ENCODE measurements at places on chromosomes 3 and 15.

- DNase-seq: no peak
Measured at GRCh38 chr3:192843119-192843518, 74.5 kb downstream of the MB21D2 start.

- DNase-seq: peak; percentile 10
Measured at GRCh38 chr3:54999811-55000210, 72.0 kb upstream of the LRTM1 start.

DNA sequence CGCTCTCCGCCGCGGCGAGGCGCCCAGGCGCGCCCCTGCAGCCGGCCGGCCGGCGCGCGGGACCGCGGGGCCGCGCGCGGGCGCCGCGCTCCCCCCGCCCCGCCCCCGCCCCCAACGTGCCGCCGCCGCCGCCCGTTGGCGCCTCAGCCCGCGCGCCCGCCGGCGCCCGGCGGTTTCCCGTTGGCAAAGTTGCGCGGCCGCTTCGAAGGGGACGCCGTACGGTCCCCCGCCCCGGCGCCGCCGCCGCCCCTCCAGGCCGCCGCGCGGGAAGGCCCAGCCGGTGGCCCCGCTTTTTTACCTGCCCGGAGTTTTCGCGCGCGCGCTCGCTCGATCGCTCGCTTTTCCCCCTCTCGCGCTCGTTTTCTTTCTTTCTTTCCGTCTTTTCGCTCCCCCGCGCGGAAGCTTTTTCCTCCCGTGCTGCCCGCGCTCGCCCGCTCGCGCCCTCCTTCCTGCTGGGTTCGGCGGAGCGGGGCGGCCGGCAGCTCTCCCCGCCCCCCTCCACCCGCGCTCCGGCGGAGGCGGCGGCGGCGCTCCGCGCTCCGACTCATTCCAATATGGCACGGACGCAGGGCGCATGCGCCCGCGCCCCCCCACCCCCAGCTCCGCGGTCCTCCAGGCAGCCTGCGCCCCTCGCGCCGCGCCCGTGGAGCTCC lies at the start of gene SFMBT1:
SFMBT1 (minus strand) TSS at position 556 of the 653 bp plus-strand sequence. CDS start 76,945 bp downstream, outside the sequence.
- peak; percentile 52 for DNase-seq

DNA sequence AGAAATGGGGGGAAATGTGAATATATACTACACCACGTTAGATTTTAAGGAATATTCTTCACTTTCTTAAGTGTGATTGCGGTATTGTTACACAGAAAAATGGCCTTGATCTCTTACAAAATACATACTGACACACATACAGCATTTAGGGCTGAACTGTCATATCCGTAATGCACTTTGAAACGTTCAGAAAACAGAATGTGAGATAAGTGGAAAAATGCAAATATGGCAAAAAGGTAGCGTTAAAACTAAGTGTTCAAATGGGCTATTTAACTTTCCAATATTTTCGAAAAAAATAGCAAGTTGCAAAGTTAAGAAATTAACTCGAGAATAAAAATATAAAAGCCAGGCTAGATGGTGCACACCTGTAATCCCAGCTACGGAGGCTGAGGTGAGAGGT lies 1.8 kb downstream of the ZNF280D start:
- DNase-seq: no peak

DNA sequence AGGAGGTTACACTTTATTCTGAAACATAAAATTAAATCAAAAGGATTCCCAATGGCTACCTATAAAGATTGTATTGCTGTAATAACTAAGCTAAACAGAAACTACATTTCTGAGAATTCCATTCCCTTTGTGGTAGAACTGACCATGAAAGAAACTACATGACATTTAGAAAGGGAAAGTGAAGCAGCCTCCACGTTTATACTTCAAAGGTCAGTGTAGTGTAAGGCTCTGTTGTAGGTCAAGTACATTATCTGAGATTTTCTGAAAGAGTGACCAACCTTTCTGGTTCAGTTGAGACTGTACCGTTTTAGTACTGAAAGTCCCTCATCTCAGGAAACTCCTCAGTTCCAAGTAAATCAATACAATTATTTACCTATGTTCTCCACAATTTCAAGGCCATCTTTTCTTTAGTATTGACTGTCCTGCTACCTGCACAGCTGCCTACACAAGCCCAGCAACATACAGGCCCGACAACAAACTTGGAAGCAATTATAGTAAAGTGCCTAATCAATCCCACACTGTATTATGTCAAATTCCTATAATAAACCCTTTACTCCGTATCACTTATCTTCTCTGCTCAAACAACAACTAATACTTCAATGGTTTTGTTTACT lies 343.0 kb downstream of the PLOD2 start:
- no peak for DNase-seq

DNA sequence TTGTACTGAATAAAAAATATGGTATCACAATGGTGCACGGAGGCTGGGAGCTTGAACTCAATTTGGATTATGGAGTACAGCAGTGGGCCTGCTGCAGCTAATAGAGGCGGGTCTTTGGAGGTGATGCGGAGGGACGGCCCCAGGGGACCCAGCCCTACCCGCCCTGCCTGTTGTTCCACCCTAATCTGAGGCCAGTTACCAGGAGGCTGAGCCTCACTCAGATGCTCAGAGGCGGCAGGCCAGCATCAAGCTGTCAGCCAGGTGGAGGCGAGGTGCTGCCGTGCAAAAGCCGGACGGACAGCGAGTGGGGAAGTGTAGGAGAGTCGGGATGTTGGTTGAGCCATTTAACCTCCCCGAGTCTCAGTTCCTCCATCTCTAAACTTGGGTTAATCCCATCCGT lies 218.5 kb upstream of the RGMA start:
- no peak for DNase-seq

DNA sequence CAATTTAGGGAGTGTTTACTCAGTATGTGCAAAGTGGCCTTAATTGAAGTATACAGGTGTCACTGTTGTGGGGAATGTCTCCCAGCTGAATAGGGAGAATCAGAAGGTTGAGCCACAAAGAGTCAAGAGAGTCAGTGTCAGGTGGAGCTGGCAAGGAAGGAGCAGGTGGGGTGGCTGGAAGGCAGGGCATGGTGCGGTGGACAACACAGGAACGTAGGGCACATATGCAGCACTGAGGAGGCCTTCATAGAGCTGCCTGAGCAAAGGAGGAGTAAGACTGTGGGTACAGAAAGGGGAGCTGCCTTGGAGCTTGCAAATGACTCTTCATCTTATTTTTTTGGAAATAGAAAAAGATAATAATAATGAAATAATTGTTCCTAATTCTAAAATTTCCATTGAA lies 20.0 kb downstream of the ARHGEF3 start:
- DNase-seq: no peak

GRCh38 chr3:40718681-40719080 lies 193.9 kb downstream of the ZNF621 start:
- DNase-seq: no peak

- DNase-seq: peak; percentile 35
Measured at GRCh38 chr3:169694117-169694516, 30.6 kb upstream of the MECOM start.

GRCh38 chr3:4512895-4513616 lies 19.9 kb downstream of the ITPR1 start:
- DNase-seq: peak; percentile 56

DNA sequence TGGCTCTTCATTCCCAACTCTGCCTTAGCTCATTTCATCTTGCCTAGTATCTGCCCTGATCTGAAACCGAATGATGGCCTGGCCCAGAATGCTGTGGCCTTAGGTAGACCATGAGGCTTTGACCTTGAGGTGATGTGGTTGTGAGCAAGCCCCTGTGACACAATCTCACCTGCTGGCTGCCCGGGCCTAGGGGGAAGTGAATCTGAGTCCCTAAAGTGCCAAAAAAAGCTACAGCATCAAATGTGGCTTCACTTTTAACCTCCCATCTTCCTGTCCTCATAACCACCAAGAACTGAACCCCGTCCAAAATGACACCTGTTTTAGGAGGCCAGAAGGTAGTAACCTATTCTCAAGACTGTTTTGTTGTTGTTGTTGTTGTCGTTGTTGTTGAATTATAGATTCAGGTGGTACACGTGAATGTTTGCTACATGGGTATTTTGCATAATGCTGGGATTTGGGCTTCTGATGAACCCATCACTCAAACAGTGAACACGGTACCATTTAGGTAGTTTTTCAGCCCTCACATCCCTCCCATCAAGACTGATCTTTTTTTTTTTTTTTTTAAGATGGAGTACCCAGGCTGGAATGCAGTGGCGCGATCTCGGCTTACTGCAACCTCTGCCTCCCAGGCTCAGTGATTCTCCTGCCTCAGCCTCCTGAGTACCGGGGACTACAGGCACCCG lies 54.6 kb downstream of the MCCC1 start:
- no peak for DNase-seq

DNA sequence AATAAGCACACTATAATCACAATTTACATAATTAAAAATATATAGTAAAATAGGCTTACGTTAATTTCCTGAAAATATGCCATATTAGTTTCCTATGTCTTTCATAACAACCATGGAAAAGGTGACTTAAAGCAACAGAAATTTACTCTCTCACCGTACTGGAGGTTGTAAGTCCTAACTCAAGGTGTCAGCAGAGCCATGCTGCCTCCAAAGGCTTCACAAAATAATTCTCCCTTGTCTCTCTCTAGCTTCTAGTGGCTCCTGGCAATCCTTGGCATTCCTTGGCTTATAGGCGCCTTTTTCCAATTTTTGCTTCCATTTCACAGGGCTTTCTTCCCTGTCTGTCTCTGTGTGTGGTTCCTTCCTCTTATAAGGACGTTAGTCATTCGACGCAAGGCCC lies 7.6 kb downstream of the SI start:
- no peak for DNase-seq

- DNase-seq: no peak
Measured at GRCh38 chr3:62277986-62278385, 95.4 kb downstream of the FEZF2 start.

- DNase-seq: no peak
Measured at GRCh38 chr3:100352296-100353231, 18.0 kb downstream of the NIT2 start.

GRCh38 chr15:101528108-101528916 lies 38.8 kb upstream of the PCSK6 start:
- peak; percentile 1 for DNase-seq

DNA sequence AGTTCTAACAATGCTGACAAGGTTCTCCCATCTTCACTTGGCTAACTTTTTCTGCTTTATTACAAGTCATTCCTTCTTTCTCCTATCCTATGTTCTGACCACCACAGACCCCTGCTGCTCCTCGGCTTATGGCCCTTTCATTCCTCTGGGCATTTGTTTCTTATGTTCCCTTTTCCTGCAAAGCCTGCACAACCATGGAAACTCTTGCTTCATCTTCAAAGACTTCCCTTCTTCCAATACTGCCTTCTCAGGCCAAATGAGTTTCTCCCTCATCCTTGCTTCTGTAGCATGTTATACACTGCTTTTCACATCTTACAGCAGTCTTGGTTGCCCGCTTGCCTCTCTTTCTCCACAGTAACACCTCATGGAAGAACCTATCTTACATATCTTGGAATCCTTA lies 17.9 kb upstream of the ATOSA start:
- DNase-seq: no peak

DNA sequence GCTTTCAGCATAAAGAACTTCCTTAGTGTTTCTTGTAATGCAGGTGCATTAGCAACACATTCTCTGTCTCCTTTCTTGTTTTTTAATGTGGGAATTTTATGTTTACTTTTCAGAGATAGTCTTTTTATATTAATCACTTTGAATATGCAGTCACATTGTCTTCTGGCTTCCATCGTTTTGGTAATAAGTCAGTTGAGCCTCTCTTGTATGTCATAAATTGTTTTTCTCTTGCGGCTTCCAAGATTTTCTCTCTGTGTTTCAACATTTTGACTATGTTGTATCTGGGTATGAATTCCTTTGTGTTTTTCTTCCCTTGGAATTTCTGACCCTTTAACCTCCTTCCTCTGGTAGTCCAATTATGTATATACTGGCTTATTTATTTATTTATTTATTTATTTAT lies 25.3 kb downstream of the GABRG3 start:
- no peak for DNase-seq

DNA sequence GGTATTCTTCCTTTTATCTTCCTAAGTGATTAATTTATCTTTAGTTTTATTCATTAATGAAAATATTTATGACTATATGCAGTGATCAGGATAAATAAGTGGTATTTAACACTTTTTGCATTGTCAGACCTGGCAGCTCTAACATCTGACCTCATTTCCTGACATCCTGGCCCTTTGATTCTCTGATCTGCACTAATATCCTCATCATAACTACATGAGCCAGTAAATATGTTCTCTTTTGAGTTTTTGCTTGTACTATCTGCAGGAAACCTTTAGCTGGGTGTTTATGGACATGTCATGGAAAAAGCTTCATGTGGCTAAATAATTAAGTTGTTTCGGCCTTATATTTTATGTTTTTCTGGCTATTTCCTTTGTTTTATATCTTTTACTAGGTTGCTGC lies 10.5 kb downstream of the NKTR start:
- no peak for DNase-seq

- no peak for DNase-seq
Measured at GRCh38 chr3:42336103-42336502, 70.1 kb upstream of the CCK start.

DNA sequence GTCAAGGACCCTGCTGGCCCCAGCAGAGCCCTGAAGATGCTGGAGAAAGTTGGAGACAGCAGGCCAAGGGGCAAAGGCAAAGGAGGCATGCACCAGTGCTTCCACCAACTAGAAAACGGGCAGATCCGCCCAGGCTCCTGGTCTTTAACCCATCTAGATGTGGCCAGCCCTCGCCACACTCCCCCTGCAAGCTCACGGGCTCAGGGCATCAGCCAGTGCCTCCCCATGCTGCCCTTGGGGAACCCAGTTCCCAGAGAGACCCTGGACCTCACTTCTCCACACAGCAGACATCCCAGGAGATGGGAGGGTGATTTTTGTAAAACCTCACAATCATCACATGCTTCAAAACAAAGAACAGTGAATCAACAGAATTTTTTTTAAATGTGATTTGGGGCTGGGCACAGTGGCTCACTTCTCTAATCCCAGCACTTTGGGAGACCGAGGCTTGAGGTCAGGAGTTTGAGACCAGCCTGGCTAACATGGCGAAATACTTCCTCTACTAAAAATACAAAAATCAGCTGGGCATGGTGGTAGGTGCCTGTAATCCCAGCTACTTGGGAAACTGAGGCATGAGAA lies 24.5 kb downstream of the CYFIP1 start:
- no peak for DNase-seq

All from fibroblast of pulmonary artery (primary cell).